ENCODE measurements at places on chromosomes 1 and 21. TPM values are rescaled to one million over a fixed set of nuclear protein-coding genes. Genes with fewer than 3 reads are reported as not detected.
A peak's percentile ranks its signal among the peaks of the same experiment; 100 is the strongest.

DNA sequence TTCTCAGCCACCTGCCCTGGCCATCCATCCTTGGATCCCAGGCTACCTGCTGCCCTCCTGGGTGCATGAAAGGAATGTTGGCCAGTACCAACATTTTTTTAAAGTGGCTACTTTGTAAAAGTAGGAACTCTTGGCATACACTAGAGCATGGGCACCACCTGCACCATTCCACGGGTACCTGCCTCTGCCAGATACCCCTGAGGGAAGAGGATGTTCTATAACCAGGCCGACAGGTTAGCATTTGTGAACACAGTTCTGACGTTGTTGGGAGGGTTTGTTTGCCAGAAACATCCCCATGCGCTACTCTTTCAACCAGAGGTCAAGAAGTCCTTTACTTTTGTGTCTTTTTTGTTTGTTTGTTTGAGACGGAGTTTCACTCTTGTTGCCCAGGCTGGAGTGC, 43.0 kb downstream of the EVA1C start:
- DNase-seq = no peak

DNA sequence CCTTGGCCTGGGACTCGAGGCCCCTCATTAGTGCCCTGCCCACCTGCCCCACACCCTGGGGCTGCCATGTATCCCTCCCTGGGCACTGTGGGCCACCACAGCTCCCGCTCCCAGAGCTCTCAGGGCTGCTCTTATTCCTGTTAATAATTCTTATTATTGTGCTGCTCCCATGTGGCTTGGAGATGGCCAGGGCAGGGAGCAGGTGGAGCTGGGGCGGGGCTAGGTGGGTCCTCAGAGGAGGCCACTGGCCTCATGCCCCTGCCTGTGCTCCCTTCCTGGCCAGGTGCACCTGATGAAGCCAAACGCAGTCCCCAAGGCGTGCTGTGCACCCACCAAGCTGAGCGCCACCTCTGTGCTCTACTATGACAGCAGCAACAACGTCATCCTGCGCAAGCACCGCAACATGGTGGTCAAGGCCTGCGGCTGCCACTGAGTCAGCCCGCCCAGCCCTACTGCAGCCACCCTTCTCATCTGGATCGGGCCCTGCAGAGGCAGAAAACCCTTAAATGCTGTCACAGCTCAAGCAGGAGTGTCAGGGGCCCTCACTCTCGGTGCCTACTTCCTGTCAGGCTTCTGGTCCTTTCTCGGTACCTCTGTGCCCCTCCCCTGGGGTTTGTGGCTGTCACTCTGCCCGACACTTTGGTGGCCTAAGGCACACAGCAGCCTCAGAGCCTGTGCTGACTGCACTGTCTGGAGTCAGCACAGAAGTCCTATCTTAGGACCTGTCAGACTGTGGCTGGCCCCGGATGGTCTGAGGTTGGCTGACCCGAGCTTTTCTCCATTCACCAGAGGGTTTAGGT, 34.1 kb downstream of the BMP8A start:
- DNase-seq = no peak

GRCh38 chr1:44636083-44636687, 38.1 kb downstream of the TMEM53 start:
- no peak for DNase-seq

DNA sequence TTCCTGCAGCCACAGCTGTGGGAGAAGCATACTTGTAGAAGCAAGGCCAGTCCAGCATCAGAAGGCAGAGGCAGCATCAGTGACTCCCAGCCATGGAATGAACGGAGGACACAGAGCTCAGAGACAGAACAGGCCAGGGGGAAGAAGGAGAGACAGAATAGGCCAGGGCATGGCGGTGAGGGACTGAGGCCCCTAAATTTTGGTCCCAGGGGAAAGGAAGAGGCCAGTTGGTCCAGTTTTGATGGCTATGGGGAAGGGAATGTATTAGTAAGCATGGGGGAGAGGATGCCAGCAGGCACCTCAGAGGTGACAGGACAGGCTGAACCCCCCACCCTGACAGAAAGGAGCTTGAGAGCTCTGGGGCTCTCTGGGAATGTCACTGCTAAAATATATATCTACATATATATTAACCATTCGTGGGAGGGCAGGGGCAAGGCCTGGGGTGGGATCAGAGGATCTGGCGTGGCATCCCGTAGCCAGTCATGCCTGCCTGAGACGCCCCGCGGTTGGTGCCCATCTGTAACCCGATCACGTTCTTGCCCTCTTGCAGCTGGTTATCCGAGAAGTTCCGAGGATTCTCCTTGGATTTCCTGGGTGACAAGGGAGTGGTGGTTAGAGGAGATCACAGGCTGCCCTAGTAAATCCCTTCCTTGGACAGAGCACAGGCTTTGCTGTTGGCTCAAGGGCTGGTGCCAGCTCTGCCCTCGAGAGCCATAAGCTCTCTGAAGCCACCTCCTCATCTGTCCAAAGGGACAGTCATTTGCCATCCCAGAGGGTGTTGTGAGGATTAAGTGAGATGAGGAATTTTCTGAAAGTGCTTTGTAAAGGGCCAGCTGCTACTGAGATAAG, 6.7 kb downstream of the TAGLN2 start:
- no peak for DNase-seq

- DNase-seq = peak; percentile 86
Measured at GRCh38 chr1:194069168-194069830, 882.9 kb upstream of the B3GALT2 start.

The ZNF697 gene
- 15.1 TPM for total RNA-seq

The INKA2 gene
- total RNA-seq = 13.7 TPM

The KCNK1 gene
- total RNA-seq = 10.3 TPM

The TSPEAR gene
- not detected for total RNA-seq

The OR2T33 gene
- not detected for total RNA-seq

The DAB1 gene
- total RNA-seq = 2.0 TPM
